ENCODE measurements at places on chromosomes 5 and 9.

DNA sequence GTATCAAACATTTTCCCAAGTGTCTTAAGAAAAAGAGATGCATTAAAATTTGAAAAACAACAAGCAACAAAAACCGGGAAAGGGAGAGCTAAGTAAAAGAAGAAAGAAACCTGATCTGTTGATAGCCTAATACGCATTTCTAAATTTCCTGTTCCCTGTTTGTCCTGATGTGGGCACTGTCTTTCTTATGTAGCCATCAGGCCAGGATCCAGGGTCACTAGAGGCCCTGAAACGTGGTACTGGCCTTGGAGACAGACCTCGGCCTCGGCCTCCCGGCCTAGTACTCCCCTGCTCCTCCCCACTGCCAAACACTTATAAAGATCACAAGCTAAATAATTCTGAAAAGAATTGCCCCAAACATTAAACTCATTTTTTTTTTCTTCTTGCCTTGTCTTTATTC lies 547.2 kb downstream of the IRX1 start:
- DNase-seq, result no peak

DNA sequence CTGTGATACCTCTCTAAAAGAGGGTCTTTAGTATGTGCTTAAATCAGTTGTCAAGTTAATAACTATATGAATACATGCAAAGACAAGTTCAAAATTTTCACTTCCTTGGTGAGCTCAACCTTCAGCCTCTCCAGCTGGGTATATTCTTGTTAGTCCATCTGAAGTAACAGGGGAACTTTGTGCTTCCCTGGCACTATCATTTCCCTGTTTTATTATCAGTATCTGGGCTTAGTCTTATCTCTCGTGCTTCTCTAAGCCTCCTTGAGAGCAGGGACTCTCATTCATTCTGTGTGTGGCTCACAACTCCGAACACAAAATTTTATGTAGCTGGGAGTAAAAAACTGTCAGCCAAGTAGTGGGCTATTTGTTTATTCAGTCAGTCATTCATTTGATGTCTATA lies 175.9 kb upstream of the MAP3K1 start:
- no peak for DNase-seq

DNA sequence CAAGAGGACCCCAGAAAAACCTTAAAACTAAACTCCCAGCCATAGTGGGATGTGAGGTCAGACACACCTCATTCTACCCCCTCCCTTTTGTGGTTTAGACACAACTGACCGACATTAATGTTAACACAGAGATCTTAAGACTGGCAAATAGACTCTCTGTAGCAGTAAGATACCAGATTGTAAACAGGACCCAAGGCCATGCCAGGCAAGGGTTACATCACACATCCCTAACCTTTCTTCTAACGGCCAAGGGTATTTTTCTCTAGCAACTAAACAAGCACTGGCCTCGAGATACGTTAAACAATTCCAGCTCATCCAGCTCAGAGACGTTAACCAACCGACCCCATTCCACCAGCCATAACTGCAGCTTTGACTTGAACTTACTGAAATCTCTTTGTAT lies 38.8 kb downstream of the NSUN2 start:
- DNase-seq, result no peak

GRCh38 chr9:79567671-79568098 lies 4.1 kb upstream of the TLE4 start:
- DNase-seq, result no peak

- no peak for DNase-seq
Observed at GRCh38 chr5:50702615-50703366, 36.4 kb downstream of the PARP8 start.

GRCh38 chr5:57163553-57164006 lies 10.3 kb upstream of the GPBP1 start:
- no peak for DNase-seq

- no peak for DNase-seq
Observed at GRCh38 chr5:33276628-33276950, 164.2 kb upstream of the TARS1 start.

GRCh38 chr9:5644501-5644900 lies 15.6 kb downstream of the RIC1 start:
- DNase-seq, result no peak

DNA sequence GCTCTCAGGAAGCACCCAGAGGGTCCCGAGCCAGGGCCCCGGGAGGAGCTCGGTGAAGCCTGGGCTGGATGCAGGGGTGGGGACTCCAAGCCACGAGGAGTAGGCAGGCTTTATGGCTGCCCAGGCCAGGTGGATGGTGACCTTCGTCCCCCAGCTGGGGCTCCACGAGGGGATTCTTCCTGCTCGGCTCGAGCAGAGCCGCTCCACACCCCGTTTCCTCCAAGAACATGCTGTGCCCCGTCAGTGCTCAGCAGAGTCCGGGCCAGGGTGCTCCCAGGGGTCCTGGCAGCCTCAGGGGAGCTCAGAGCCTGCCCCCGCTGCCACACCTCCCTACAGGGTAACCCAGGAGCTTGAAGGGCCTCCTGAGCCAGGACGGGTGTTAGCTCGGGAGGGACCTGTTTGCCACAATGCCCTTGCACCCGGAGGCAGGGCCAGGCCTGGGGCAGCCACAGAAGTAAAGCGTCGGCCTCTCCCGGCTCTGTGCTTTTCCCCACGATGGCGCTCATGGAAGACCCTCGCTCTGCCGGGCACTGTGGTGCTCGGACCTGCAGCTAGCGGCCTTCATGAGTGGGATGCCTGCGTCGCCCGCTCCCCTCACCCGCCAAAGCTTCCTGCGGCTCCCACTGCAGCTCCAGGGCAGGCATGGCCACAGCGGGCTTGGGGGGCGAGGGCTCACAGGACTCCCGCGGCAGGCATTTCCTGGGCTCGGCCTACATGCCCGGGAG lies 86.8 kb downstream of the KCNT1 start:
- DNase-seq, result no peak

GRCh38 chr5:6494939-6495338 lies 46.3 kb downstream of the UBE2QL1 start:
- no peak for DNase-seq

- peak; percentile 44 for DNase-seq
Observed at GRCh38 chr5:152113401-152113800, 188.8 kb upstream of the GLRA1 start.

GRCh38 chr9:35180801-35181200 lies 19.0 kb downstream of the UNC13B start:
- DNase-seq, result no peak

DNA sequence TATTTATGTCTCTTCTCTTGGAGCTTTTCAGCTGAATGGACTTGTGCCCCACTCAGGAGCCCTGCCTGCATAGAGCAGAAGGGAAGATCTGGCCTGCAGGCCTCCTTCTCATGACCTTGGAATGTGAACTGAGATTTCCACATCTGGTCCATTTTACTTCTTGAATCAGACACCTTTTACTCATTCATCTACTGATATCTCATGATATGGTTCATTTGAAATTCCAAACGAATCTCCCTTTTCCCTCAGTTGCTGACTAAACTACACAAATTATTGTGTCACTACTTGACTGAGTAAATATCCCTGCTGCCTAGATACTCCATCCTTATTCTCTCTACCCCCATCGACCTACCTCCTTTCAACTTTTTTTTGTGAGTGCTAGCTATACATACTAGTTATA lies 138.7 kb downstream of the PLCXD3 start:
- DNase-seq, result no peak

- no peak for DNase-seq
Observed at GRCh38 chr5:131945551-131946168, at the start of gene MEIKIN. TSS of gene MEIKIN (minus strand) at chr5:131945663. CDS start at chr5:131945505, 158 bp downstream.

GRCh38 chr5:77637170-77637997 lies 1.1 kb downstream of the OTP start:
- no peak for DNase-seq

- DNase-seq, result no peak
Observed at GRCh38 chr9:123657099-123657498, 272.8 kb downstream of the DENND1A start.

DNA sequence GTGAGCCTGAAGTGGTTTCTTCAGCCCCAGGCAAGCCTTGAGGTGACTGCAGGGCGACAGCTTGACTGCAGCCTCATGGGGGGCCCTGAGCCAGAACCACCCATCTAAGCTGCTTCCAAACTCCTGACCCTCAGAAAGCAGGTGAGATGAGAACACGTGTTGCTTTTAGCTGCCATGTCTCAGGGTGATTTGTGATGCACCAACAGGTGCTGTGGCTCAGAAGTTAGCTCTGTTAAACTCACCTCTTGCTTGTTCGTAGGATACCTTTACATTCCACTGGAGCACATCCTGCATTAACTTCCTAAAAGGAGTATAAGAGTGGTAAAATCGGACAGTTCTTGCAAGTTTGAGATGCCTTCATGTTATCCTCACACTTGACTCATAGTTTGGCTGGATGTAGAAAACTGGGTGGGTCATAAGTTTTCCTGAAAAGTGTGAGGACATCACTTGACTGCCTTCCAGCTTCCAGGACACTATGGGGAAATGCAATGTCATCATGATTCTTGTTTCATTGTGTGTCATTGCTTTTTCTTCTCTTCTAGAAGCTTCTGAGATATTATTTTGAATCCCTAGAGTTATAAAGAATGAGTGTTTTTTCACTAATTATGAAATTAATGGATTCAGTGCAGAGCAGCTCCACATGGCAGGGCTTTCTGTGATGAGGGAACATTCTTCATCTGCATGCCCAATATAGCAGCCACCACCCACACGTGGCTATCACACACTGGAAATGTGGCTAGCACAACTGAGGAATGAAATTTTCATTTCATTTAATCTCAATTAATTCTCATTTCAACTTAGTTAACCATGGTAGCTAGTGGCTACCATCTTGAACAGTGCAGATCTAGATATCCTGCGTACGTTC lies 92.3 kb downstream of the HSD17B3 start:
- no peak for DNase-seq

DNA sequence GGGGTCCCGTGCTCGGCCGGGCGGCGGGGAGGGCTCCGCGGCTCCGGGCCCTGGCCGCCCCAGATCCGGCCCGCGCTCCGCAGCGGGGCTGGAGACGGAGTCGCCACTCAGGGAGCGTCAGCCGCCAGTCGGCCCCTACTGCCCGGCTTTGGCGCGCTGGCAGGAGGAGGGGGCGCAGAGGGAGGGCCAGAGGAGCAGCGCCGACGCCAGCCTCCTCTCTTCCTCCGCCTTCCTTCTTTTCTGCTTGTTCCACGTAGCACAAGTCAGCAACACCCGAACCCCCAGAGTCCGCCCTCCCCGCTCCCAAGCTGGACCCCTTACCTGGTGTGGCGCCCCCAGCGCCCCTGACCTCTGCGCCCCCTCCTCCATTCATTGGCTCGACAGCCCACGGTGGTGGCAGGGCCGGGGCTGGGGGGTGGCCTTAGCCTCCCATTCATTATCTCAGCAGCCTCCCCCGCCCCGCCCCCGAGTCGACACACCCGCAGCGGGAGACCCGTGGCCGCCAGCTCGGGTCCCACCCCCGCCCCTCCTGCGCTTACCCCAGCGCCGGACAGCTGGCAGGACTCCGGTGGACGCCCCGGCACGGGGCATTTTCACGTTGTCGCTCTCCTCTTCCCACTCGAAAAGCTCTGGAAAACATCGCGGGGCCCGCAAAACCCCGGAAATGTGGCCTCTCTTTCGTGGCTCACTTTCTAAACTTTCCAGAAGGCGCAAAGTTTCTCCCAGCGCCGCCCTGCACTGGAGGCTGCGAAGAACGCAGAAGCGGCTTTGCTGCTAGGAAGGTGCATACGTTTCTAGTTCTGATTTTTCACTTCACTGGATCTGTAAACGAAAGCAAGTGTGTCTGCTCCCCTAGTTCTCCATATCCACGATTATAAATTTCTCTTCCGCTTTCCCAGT lies at the start of gene LPAR1:
Gene LPAR1 (minus strand): TSS at position 140 of the 900 bp plus-strand sequence. CDS start 66,353 bp downstream, outside the sequence.
- no peak for DNase-seq

DNA sequence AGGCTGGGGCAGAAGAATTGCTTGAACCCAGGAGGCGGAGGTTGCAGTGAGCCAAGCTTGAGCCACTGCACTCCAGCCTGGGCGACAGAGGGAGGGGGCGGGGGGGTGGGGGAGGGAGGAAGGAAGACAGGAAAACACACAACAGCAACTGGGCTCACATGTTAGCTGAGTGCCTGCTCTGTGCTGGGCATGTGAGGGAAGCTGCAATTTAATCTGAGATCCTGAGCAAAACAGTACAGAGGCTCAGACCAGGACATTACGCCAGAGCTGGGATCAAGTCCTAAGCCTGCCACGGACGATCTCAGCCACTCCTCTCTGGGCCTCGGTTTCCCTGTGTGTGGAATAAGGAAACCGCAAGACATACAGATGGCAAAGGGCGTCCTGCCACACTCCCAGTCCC lies 119.1 kb downstream of the VAV2 start:
- no peak for DNase-seq

DNA sequence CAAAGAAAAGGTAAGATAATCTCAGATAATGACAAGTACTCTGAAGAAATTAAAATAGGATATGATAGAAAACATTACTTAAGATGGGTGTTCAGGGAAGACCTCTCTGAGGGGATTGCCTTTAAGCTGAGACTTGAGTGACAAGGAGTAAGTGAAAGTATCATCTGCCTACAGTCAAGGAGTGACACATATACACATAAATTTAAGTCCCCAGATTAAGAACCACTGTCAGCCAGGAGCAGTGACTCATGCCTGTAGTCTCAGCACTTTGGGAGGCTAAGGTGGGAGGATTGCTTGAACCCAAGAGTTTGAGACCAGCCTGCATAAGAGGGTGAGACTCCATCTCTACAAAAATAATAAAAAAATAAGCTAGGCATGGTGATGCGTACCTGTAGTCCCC lies 19.7 kb upstream of the ANKHD1 start:
- DNase-seq, result no peak

DNA sequence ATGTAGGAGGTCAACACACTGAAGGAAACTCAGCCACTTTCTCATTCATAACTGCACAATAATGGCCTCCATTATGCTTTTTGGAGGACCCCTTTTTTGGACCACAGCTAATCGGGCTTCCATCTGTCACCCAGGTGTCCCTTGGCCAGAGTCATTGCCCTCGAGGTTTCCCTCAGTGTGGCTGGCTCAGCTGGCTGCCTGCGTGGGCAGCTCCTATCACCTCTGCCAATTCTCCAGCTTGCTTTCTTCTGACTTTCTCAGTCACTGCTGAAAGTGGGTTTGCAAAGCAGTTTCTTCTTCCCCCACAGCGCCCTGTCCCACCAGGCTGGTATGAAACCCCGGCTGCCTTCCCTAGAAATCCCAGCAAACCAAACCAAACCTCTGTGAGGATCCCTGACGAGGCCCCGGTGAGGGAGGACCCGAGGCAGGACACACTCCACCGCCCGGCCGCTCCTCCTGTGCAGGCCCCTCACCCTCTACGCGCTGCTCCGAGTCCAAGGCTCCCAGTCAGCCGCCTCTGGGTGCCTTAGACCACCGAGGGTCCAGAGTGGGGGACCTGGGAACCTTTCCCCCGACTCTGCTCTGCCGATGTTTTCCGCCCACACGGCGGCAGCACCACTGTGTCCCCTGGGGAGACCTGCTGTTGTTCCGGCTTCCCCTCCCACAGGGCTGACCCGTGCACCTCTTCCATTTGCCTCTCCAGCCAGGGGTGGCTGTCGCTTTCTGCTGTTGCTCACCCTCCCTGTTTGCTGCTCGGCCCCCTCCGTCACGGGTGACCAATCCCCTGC lies 109.5 kb downstream of the TENT4A start:
- DNase-seq, result no peak

GRCh38 chr5:96256795-96257470 lies 176.1 kb downstream of the PCSK1 start:
- no peak for DNase-seq

Measured in activated effector memory CD4-positive, alpha-beta T cell treated with Interleukin-2 at 50 U/mL for 16 hours (primary cell).